Peyer's patch (tissue), 4 donors: ENCODE measurements at places on chromosomes 6 and 20. TPM values are rescaled to one million over a fixed set of nuclear protein-coding genes. Genes with fewer than 3 reads are reported as not detected.
A peak's percentile ranks its signal among the peaks of the same experiment; 100 is the strongest.

DNA sequence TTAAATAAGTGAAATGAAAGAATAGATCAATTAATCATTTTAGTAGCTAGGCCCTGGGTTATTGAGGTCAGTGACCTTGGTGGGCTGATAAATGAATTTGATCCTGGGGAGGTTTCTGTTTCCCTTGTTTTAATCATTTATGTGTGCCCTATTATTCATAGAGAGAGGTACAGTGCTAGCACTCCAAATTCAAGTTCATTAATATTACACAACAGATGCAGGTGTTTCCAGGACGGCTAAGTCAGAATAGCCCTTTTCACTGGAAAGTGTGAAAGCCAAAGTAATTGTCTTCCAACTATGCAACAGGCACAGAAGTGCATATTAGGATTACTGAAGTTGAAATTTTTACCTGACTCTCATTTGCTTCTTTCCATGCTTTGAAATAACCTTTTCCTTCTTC is 61.7 kb upstream of the SGK1 start:
- no peak for DNase-seq

DNA sequence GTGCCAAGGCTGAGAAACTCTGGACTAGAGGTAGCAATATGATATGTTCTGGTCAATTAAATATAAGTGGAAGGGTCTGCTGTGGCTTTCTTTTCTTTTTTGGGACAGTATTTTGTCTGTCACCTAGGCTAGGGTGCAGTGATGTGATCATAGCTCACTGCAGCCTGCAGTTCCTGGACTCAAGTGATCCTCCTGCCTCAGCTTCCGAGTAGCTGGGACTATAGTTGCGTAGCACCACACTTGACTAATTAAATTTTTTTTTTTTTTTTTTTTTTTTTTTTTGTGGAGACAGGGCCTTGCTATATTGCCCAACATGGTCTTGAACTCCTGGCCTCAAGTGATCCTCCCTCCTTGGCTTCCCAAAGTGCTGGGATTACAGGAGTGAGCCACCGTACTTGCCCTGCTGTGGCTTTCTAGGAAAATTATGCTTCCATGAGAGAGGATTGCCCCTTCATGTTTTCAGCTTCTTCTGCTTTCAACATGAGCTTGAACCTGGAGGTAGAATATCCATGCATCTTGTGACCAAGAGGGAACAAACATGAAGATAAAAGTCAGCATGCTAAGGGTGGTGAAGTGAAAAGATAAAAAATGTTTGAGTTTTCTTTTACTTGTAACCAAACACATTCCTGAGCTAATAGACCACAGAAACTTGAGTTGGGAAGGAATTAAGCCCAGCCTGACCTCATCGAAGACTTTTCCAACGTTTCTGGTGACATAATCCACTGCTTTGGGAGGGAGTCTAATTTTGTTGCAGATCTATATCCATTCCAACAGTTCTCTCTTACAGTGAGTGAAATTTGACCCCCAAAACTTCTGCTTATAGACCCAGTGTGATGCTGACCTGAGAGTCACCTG is 75.1 kb downstream of the CARMIL1 start:
- no peak for DNase-seq

DNA sequence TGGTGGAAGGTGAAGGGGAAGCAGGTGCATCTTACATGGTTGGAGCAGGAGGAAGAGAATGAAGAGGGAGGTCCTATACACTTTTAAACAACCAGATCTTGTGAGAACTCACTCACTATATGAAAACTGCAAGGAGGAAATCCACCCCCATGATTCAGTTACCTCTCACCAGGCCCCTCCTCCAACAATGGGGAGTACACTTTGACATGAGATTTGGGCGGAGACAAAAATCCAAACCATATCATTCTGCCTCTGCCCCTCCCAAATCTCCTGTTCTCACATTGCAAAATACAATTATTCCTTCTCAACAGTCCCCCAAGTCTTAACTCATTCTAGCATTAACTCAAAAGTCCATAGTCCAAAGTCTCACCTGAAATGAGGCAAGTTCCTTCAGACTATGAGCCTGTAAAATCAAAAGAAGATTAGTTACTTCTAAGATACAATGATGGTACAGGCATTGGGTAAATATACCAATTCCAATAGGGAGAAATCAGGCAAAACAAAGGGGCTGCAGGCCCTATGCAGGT is 60.5 kb downstream of the EDN1 start:
- no peak for DNase-seq

- DNase-seq = no peak
Observed at GRCh38 chr6:129331450-129332138, 378.4 kb downstream of the ARHGAP18 start.

DNA sequence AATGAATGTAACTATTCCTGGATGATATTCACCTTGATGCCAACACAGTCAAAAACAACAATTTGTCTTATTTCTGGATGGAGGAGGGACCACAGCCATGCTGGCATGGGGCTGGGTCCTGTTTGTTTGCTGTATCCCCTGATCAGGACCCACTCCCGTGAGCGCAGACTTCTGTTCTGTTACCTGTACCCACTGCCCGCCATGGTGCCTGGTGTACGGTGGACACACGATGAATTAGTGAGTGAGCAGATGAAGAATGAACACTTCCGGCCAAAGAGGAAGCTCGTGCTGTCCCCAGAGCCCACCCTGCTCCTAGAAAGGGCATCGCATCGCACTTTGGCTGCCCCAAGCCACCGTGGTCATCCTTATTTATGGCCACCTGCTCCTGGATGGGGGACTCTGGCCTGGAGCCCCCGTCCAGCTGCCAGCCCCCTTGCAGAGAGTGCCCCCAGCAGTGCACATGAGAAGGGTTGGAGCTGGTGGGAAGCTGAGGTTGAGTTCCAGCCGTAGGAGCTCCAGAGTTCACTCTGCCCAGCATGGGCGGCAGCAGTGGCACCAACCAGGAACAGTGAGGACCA is 100.9 kb downstream of the BMP7 start:
- DNase-seq = no peak

DNA sequence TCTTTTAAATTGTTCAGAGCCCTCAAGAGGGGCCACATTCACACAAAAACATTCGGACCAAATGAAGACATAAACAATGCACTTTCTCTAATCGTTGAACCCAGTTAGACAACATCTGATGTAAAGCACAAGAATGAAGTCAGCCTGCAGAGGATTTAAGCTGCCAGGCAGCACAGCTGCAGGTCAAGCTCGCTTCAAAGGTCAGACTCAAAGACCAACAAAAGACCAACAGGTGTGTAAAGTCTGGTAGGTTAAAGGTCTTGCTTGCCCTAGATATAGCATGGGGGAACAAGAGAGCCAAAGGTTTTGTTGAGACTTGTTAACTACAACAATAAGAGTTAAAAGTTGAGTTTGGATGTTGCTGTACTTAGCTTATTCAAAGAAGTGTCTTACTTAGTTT is 26.7 kb upstream of the MYLIP start:
- no peak for DNase-seq

- no peak for DNase-seq
Observed at GRCh38 chr6:137552146-137552545, 58.0 kb upstream of the OLIG3 start.

DNA sequence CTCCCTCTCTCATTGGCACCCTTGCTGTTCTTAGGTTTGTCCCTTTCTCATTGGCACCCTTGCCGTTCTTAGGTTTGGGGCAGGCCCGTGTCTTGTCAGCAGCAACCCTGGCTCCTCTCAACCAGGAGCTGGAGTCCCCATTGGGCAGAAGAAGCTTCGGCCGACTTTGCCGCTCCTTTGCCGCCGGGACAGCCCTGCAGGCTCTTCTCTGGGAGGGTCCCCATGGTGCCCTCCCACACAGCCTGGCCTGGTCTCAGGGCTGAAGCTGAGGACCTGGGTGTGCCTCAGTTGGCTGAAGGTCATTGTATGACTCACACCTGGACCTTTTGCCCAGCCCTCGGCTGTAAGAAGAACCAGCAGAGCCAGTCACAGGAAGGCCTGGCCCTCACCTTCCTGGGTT is 59.6 kb downstream of the PPP1R14C start:
- DNase-seq = peak; percentile 75

- DNase-seq = no peak
Observed at GRCh38 chr20:47265984-47266383, 90.5 kb downstream of the ZMYND8 start.

DNA sequence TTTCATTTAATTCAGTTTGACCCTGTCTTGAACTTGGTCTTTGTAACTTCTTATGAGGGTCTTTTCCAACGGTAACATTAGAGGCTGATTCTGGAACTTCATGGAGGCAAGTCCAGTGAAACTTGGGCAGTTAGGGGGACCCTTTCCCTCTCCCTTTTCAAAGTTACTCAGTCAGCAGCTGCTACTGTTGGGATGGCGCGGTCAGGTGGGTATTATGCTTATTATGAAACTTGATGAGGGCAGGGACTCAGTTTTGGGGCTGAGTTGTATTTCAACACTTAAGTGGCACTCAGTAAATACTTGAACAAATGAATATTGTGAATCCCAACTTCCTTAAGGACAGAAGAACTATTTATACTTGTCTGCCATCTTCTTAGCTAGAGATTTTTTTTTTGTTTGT is 20.8 kb downstream of the TOP1 start:
- no peak for DNase-seq

DNA sequence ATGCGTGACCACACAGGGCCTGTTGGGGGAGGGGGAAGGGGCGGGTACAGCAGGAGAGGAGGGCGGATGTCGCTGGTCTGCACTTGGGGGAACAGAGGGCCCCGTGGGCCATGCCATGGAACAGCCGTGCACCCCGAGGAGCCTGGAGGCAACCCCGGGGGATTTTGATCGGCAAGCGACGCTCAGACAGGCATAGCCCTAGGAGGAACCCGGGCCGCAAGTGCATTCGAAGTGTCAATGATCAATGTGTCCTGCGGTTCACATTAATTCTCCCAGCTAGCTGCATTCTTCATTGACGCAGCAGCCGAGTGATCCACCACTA is 772.8 kb upstream of the DEFB115 start:
- DNase-seq = no peak

DNA sequence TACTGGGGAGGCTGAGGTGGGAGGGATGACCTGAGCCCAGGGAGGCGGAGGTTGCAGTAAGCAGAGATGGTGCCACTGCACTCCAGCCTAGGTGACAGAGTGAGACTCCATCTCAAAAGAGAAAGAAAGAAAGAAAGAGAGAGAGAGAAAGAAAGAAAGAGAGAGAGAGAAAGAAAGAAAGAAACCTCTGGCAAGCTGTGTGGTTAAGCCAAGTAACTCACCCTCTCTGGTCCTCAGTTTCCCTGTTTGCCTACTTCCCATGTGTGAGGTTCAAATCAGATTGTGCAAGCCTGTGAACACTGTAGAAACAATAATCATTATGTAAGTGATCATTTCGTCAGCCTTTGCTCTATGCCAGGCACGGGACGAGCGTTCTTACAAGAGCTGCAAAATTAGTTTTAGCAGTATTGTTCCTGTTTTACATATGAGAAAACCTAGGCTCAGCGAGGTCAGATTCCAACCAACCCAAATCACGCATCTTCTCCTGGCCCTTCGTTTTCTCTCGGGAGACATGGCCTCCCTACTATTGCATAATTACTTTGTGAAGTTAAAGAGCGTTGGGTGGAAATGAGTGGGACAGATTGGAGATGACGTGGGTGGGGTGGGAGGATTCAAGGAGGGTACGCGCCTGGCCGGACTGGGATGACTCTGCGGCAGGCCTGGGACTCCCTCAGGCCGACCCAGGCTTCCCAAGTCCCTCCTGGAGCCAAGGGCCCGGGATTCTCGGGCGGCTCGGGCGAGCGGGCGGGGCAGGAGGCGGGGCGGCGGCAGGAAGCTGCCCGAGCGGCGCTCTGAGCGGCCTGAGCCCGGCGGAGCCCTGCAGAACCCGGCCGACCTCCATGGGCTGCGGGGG is at the start of gene SNX21:
Gene SNX21 (plus strand): TSS at position 770 of the 853 bp plus-strand sequence. CDS start 121 bp downstream, outside the sequence.
- peak; percentile 37 for DNase-seq

DNA sequence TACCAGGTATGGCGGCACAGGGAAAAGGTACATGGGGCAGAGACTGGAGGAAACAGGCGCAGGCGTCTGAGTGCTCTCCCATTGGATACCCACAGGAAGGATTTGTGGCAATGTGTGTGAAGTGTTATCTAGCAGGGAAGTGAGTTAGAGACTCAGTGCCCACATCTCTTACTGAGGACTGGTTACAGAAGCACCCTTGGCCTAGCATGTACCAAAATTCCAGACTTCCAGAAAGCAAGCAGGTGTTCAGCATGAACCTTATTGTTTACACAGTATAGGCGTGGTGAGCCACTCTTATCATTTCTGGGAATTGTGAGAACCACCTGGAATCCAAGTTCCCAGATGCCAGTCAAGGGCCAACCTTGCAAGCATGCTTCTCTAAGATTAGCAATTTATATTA is 14.2 kb downstream of the MANBAL start:
- no peak for DNase-seq

DNA sequence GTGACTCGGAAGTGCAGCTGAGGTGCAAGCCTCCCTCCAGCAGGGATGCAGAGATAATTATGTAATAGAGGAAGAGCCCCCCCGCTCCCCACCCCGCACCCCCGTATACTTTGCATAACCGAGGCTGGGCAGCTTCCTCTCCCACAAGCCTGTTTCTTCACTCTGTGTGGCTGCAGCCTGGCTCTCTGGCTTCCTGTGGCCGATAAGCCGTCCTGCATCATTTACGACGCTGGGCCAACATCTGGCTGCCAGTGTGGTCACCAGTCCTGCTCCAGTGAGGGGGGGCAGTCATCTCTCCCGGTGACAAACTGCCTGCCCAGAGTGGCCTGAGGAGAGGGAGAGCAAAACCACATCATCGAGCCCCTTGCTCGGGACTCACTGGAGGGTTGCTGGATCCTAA is 59.2 kb downstream of the RBM38 start:
- DNase-seq = no peak

- peak; percentile 85 for DNase-seq
Observed at GRCh38 chr20:49541733-49542513, 26.0 kb downstream of the PTGIS start.

DNA sequence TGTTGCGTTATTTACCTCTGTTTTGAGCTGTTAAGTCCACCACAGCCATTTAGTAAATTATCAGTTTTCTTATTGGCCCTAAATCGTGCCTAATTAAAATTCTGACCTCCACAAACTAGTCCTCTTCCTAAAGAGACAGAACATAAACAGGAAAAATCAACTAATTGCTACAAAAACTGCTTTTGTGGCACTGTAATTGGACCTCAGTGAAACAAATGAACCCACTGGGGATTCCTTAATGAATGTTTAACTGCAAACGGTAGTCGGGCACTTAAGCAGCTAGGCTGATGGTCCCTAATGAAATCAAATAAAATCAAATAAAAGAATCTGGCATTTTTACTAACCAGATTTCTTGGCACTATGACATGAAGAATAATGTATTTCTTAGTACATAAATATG is 513.4 kb upstream of the SLC35B3 start:
- no peak for DNase-seq

DNA sequence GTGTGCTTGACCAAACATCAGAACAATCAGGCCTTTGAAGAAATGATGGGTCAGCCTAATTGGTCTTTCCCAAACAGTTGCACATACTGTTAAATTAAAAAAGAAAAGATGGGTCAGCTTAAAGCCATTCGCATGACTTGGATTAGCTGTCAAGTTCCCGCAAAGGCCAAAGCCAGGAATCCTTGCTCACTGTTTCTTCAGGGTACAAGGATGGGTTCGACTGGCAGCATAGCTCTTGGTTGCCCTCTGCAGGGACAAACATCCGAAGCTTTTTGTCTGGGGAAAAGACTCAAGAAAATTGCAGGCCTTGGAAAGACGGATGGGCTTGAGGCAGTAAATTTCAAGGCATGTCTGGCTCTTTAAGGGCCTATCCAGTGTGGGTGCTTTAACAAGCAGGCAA is 168.0 kb downstream of the HDGFL1 start:
- DNase-seq = no peak

GRCh38 chr20:37870294-37870693 is 32.6 kb upstream of the VSTM2L start:
- no peak for DNase-seq

FHL5 gene
- 5.1 TPM for total RNA-seq

TGM2 gene
- 31.4 TPM for total RNA-seq

MTFR2 gene
- total RNA-seq = 2.1 TPM
